ENCODE measurements at places on chromosomes 5 and 9. TPM values are rescaled to one million over a fixed set of nuclear protein-coding genes. Genes with fewer than 3 reads are reported as not detected.

GRCh38 chr9:14687042-14687719 is 6.1 kb downstream of the ZDHHC21 start:
- DNase-seq, result peak; percentile 91

DNA sequence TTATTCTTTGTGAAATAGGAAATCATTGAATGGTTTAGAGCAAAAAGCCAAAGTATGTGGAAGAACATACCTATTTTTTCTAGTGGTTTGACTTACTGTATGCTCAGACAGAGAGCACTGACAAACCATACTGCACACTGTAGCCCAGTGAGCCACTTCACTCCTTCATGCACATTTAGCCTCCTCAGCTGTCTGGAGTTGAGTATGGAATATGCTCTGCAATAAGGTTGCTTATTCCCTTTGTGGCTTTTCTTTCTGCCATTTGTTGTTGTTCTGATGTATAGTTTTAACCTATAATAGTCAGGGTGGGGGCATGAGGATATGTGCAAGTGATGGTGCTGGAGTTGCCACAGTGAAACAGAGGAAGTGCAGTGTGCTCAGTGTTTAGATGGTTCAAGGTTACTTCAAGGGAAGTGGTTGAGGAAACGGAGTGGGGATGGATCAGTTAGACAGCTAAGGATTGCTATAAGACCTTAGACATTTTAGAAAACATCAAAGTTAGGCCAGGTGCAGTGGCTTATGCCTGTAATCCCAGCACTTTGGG is 100.7 kb downstream of the CDC42SE2 start:
- no peak for DNase-seq

Gene FAM200C
- 1.7 TPM for total RNA-seq

DNA sequence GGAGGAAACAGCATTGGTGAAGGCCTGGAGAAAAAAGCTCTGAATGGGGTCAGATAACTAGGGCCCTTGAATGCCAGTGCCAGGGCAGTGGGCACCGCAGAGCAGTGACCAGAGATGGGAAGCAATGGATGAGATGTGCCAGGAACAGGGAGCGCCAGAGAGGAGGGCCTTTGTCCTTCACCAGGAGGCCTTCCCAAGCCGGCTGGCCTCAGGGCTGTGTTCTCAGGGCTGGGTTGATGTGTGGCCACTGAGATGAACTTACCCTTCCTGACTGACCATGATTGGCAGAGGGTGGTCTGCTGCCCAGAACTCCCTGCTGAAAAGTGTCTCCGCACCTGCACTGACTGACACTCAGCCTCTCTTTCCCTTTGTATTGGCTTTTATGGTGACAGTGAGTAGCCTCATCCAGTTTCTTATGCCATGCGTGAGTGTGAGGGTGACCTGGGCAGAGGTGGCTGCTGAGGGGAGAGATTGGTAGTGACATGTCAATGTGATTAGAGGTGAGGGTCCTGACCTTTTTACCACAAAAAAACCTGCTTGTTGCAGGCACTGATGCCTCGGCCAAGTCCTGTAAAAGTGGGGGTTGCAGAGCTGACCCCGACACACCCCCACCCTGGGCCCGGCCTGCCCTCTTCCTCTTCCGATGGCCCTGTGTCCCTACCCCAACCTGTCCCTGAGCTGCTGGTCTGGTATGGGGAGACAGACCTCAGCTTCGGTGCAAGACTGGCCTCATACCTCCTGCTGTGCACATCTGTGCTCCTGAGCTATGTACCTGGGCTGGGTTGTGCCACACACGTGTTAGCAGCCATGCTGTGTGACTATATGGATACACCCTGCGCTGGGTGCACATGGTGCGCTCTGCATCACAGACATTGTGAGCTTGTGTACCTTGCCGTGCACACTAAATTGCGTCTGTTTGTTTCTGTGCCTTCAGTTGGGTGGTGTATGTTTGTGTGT is 57.1 kb upstream of the PSD2 start:
- DNase-seq, result no peak

GRCh38 chr5:108620516-108620915 is 127.2 kb upstream of the FER start:
- DNase-seq, result no peak

DNA sequence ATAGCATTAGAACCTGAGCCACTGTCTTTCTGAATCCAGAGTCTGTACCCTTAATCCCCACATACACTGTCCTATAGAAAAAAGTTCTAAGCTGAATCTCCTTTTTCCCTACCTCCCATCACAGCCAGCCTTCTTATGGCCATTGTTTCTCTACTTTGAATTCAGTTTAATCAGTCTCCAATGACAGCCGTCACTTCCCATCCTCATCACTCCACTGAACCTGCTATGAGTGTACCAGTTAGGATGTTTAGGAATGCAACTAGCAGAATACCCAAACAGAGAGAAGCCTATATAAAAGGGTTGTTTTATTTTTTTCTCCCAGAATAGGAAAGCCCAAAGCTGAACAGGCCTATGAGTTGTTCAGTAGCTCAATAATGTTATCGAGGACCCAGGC is 220.4 kb upstream of the NREP start:
- DNase-seq, result no peak

Gene CCDC192
- total RNA-seq, result not detected

- peak; percentile 87 for DNase-seq
Measured at GRCh38 chr5:60633341-60633740, 66.6 kb downstream of the DEPDC1B start.

DNA sequence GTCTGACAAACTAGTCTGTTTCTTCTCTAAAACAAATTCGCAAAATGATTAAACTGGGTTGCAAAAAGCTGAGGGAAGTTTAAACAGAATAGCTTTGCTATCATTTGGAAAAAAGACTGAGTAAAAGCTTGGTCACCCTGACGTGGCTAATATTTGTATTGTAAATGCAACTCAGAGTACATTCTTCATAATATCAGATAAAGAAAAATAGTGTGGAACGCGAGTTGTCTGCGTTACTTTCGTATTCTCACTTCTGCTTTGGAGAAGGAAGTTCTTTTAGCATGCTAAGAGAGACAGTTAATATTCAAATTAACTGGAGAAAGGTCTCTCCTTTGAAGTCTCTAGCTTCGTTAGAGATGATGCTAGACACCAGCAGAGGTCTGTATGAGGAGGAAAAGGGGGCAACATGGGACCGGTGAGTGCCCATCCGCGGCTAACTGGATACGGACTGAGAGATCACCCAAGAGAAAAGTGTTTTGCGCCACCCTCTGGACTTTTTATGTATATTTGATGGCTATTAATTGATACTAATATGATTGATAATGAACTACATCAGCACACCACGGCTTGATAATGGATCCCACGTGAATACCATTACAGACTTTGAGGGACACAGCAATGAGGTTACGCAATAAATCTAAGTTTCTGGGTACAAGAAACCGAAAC is 2.9 kb upstream of the CNTRL start:
- peak; percentile 12 for DNase-seq

GRCh38 chr9:82891321-82891720 is 171.6 kb downstream of the RASEF start:
- DNase-seq, result peak; percentile 49

Gene ACTBL2
- total RNA-seq, result 11.6 TPM

Gene NR2F1
- total RNA-seq, result 4.3 TPM

DNA sequence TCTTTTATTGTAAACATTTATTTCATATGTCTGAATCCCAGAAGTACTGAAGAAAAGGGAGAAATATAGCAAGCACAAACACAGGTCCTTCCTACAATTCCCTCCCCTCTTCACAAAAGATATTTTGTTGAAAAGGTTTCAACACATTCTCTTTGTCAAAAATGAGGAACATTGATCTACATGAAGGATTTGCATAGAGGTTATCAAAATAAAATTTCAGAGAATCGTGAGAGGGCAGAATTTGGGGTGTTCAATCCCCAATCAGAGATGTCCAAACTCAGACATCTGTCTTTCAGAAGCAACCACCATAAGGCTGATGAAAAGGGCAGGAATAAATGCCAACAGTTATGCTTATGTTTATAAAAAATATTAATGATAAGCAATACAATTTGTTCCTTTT is 69.2 kb downstream of the MARCHF3 start:
- DNase-seq, result no peak

DNA sequence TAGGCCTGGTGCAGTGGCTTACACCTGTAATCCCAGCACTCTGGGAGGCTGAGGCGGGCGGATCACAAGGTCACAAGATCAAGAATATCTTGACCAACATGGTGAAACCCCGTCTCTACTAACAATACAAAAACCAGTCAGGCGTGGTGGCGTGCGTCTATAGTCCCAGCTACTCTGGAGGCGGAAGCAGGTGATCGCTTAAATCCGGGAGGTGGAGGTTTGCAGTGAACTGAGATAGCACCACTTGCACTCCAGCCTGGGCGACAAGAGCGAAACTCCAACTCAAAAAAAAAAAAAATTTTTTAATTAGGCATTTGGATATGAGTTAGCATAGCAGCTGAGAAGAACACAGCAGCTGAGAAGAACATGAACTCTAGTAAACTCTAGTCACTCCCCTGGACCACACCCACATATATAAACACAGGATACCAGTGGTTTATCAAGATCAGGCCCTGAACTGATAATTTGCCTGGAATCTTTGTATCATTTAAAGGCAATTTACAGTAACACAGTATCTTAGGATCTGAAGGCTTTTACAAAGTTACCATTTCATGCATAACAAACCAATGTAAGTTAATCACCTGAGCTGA is 4.6 kb upstream of the UGCG start:
- no peak for DNase-seq

DNA sequence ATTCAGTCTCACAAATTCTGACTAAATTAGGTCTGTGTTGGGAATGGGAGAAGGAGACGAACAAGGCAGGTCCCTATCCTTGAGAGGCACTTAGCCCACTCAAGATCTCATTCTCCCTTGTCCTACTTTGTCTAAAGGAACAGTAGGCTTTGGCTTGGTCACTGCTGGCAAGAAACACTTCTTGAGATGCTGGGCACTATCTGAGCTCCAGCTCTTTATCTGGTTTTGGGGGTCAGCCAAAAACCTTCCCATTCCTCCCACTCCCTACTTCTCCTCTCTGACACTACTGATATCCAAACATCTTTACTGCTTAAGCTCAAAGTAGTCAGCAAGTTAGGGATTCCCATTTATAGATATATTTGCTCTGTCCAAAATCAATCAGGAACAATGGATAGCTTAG is 155.2 kb downstream of the MAPKAP1 start:
- DNase-seq, result no peak

Gene CCDC171
- total RNA-seq, result 2.0 TPM

Gene OR1Q1
- not detected for total RNA-seq

Gene DCAF10
- 22.3 TPM for total RNA-seq

Gene SUSD3
- total RNA-seq, result not detected

Gene TMEM174
- not detected for total RNA-seq

DNA sequence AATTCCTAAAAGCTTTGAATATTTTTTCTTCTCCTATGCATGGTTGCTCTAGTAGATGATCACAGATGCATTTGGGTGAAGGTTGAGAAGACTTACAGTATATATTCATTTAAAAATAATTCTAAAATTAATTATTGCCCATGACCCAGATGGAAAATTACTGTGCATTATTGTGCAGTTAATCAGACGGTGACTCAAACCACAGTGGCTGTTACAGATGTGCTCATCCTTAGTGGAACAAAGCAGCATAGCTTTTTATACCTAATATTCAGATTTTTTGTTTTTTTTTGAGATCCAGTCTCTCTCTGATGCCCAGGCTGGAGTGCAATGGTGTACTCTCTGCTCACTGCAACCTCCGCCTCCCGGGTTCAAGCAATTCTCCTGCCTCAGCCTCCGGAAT is 10.7 kb downstream of the OR2V1 start:
- peak; percentile 16 for DNase-seq

DNA sequence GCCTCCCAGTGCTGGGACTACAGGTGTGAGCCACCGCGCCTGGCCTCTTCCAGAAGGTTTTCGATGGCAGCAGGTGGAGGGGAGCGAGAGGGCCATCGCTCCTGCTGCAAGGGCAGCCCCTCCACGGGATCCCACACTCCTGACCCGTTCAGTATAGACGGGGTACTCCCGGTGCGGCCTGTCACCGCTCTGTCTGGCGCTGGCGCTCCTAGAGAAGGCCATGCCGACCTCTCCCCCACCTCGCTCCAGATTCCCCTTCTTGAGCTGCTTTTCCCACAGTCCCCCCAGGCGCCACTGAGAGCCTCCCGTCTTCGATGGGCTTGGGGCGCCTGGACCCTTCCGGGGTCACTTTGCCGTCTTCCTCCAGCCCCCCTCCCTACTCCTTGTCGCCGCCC is 4.3 kb upstream of the SQSTM1 start:
- no peak for DNase-seq

- peak; percentile 98 for DNase-seq
Measured at GRCh38 chr5:132094393-132095076, 20.9 kb downstream of the CSF2 start.

DNA sequence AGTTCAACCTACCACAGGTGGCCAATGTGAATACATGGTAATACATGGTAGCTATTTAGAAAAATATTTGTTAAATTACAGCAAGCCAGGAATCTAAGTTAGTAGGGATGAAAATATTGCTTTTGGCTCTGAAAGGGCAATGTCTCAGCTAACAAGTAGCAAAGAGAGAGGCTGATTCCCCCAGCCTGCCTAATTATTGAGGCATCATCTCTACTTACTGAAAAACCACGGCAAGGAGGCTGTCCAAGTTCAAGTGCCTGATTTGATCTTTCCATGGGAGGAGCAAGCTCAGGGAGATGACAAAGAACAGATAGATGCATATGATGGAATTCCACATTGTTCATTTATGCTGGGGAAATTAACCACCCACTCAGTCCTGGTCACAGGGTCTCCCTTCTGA is 28.7 kb upstream of the UBTD2 start:
- DNase-seq, result peak; percentile 48

DNA sequence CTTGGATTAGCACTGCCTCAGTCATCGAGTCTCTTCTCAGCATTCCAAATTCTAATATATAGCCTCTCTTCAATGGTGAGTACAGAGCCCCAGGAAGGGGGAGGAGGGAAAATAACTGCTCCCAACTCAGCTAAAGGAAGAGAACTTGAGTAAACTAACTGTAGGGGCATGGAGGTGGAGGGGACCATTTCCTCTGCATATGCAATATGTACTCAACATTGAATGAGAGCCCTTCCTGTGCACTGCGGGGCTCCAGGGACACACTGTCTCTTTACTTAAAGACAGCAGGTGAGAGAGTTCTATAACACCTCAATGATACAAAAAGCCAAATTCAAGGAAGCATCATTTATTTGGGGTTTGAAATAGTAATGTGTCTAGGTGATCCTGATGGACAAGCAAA is 75.1 kb downstream of the GNAQ start:
- DNase-seq, result no peak

DNA sequence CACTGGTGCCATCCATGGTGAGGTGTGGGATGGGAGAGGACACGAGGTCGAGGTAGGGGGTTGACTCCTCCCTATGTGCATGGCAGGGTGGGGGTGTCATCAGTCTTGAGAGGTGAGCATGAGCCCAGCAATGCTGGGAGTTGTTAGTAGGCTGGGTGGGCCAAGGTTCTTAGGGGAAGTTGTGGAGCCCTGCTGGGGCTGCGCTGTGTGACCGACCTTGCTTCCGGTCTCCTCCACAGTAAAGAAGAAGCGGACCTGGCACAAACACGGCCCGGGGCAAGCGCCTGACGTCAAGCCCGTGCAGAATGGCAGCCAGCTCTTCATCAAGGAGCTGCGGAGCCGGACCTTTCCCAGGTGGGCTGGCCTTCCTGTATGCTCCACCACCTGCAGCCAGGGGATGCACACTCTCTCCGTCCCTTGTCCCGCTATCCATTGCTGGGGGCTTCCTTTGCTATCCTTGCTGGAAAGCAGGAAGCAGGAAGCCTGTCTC is 59.8 kb downstream of the PHF2 start:
- no peak for DNase-seq

All from astrocyte (in vitro differentiated cells and primary cell).